ENCODE measurements at places on chromosomes 6 and 20. TPM values are rescaled to one million over a fixed set of nuclear protein-coding genes. Genes with fewer than 3 reads are reported as not detected.

Gene VSX1
- not detected for polyA plus RNA-seq

Gene ETV7
- polyA plus RNA-seq: 0.99 TPM

Gene GSTA1
- 0.45 TPM for polyA plus RNA-seq

Gene TMX4
- polyA plus RNA-seq: 32.9 TPM

Gene BFSP1
- polyA plus RNA-seq: 0.25 TPM

Gene PHACTR3
- polyA plus RNA-seq: not detected

Gene DYNLRB1
- 290 TPM for polyA plus RNA-seq

Gene CAGE1
- not detected for polyA plus RNA-seq

Gene TRIM10
- not detected for polyA plus RNA-seq

Gene BCAS4
- 18.4 TPM for polyA plus RNA-seq

Gene ADTRP
- 2.6 TPM for polyA plus RNA-seq

Gene PSMB8
- polyA plus RNA-seq: 36.0 TPM

DNA sequence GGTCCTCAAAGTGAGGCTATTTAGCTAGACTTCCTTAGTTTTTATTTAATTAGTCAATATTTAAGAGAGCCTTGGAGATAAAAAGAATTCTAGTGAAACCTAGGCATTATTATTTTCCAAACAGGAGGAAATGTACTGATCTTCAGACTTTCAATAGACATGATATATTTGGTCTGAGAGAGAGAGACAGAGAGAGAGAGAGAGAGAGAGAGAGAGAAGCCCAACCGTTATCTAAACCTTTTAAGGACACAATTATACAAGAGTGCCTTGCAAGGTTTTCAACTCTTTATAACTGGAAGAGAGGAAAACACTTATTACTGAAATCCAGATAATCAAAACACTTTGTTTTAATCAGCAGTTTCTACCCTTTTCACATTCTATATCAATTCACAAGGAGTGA is 64.8 kb downstream of the BACH2 start:
- peaks cover 53% of the 10 kb centered on the region for H3K27me3 ChIP-seq
- no peak overlapping the region for H3K4me3 ChIP-seq
- no peaks in the 10 kb centered on the region for H3K4me1 ChIP-seq

DNA sequence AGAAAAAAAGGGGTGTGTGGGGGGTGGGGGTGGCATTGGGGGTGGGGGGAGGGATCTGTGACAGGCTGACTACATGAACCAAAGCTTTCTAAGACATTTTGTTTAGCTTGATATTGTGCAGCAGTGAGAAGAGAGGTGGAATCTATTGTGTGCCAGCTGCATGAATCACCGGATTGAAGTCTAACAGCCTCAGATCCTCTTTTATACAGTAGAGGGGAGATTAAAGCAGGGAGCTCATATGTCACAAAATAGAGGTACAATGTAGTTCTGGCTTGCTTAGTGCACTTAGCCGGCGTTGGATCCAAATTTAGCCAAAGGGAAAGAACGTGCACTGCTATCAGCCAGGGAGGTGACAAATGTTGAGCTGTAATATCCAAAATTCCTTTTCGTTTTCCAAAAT is 404.2 kb upstream of the CITED2 start:
- DNase-seq: peak; percentile 62
- peaks cover 4% of the 10 kb centered on the region for H3K4me1 ChIP-seq
- H3K27me3 ChIP-seq: no peaks in the 10 kb centered on the region

GRCh38 chr6:155400654-155400965 is 55.0 kb downstream of the NOX3 start:
- H3K4me3 ChIP-seq: no peak overlapping the region
- no peaks in the 10 kb centered on the region for H3K27me3 ChIP-seq
- H3K27ac ChIP-seq: no peak overlapping the region
- peaks cover 6% of the 10 kb centered on the region for H3K4me1 ChIP-seq
- DNase-seq: peak; percentile 20

DNA sequence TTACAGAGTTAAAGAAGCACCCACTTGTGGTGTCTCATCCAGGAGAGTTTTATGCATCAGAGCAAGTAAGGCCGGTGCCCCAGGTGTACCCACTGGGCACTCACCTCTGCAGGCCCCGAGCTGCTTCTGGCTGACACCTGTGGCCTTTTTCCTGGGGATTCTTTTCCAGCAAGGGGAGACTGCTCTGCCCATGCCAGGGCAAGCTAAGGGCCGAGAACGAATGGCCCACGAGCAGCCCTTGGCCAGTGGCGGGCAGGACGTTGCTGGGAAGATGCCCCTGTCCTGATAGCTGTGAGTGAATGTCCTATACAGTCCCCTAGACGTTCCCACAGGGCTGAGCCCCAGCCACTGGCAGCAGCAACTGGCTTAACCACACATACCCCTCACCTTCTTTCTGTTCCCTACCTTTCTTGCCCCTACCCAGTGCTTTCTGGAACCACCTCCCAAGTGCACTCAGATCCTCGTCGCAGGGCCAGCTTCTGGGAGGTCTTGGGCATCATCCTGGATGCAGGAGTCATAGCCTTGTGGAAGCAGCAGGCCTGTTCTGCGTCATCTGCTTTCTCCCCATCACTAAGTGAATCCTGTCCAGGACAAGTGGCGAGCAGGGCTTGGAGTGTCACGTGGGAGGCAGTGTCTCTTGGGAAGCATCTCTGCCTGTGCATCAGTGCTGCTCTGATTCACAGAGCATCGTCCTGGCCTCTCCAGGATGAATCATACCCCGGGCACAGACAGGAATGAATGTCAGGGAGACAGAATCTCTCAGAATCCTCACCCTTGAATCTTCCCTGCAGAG is 32.5 kb downstream of the SYNDIG1 start:
- peaks cover 17% of the 10 kb centered on the region for H3K4me1 ChIP-seq
- H3K27me3 ChIP-seq: no peaks in the 10 kb centered on the region
- no peaks in the 10 kb centered on the region for H3K36me3 ChIP-seq
- peak overlapping the region; percentile 96 for H3K27ac ChIP-seq
- peak; percentile 99 for DNase-seq
- no peak overlapping the region for H3K4me3 ChIP-seq

DNA sequence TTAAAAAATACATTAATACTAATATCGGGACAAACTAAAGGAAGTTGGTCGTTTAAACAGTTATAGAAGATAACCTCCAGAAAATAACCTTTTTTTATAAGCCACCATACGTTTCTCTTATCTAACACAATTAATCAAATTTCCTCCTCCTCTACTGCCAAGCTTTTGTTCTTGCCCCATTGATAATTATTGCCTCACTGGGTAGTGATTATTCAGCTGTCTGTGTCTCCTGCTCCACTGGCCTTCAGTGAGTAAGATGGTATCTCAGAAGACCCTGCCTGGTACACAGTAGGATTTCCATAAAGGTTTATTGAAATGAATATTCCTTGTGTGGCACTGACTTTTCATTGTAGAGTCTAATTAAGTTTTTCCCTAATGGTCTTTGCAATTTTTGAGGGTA is 165.5 kb upstream of the SCGN start:
- no peaks in the 10 kb centered on the region for H3K4me1 ChIP-seq
- H3K27ac ChIP-seq: no peak overlapping the region
- H3K36me3 ChIP-seq: no peaks in the 10 kb centered on the region
- H3K4me3 ChIP-seq: no peak overlapping the region
- no peaks in the 10 kb centered on the region for H3K27me3 ChIP-seq

DNA sequence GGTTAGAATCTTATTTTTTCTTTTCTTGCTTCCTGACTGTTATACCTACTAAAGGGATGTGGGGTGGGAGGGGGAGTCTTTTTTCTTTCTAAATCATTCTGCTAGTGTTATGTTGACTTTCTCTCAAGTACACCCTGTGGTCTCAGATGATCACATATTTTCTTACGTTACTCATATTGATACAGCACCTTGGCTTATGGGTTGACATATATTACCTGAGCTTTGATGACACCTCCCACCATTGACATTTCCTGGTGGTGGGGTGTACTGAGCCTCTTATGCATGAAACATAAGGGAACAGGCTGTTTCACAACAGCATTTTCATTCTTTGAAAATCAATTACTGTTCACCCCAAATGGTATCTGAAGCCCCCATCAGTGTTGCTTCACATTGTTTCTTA is 169.8 kb downstream of the MMS22L start:
- H3K36me3 ChIP-seq: no peaks in the 10 kb centered on the region
- no peak overlapping the region for H3K4me3 ChIP-seq
- DNase-seq: no peak
- no peak overlapping the region for H3K27ac ChIP-seq
- no peaks in the 10 kb centered on the region for H3K4me1 ChIP-seq

GRCh38 chr6:100808638-100809275 is 72.4 kb downstream of the ASCC3 start:
- H3K36me3 ChIP-seq: 0 out of 2 replicates have a peak, but pooled peaks cover 3% of the 10 kb centered on the region
- DNase-seq: peak; percentile 74
- H3K4me1 ChIP-seq: peaks cover 17% of the 10 kb centered on the region
- H3K4me3 ChIP-seq: no peak overlapping the region
- peak overlapping the region; percentile 27 for H3K27ac ChIP-seq

GRCh38 chr6:33191383-33192104 is 723 bp downstream of the COL11A2 start:
- peaks cover 15% of the 10 kb centered on the region for H3K27me3 ChIP-seq
- H3K4me1 ChIP-seq: no peaks in the 10 kb centered on the region
- peaks cover 11% of the 10 kb centered on the region for H3K36me3 ChIP-seq
- no peak overlapping the region for H3K4me3 ChIP-seq
- no peak overlapping the region for H3K27ac ChIP-seq

GRCh38 chr6:10271982-10272381 is 142.9 kb downstream of the TFAP2A start:
- H3K36me3 ChIP-seq: no peaks in the 10 kb centered on the region
- no peaks in the 10 kb centered on the region for H3K27me3 ChIP-seq
- H3K4me1 ChIP-seq: no peaks in the 10 kb centered on the region
- DNase-seq: no peak
- H3K27ac ChIP-seq: no peak overlapping the region

- no peak overlapping the region for H3K4me3 ChIP-seq
- no peak overlapping the region for H3K27ac ChIP-seq
- peaks cover 18% of the 10 kb centered on the region for H3K27me3 ChIP-seq
- DNase-seq: no peak
- no peaks in the 10 kb centered on the region for H3K4me1 ChIP-seq
- no peaks in the 10 kb centered on the region for H3K36me3 ChIP-seq
Measured at GRCh38 chr6:167797476-167798265, 29.0 kb upstream of the AFDN start.

DNA sequence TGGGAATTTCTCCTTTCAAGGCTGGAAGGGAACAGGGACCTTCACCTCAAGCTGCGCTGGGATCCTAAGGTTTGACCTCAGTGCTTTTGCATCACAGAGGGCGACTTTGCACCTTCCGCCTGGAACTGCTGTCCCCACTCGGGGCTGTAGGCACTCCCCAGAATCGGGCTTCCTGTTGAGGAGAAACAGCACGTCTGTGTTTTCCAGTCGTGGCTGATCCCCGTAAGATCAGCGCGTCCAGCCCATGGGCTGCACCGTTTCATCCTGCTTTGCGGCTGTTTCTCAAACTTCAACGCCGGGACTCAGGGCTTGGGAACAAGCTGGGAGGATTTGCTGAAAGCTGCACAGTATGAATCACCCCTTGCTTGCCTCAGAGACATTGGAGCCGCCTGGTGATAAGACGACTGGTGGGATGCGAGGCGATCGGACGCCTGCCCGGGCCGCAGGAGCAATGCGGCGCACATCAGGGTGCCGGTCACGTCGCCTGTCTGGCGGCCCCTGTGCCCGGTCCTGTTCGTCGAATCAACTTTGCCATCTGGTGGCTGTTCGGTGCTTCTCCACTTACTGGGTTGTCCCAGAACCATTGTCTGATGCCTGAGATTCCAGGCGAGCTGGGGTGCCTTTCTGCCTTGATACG is 53.6 kb upstream of the FRMD1 start:
- DNase-seq: peak; percentile 88
- peaks cover 3% of the 10 kb centered on the region for H3K4me1 ChIP-seq
- no peaks in the 10 kb centered on the region for H3K36me3 ChIP-seq
- H3K27ac ChIP-seq: peak overlapping the region; percentile 74
- H3K27me3 ChIP-seq: no peaks in the 10 kb centered on the region
- H3K4me3 ChIP-seq: peak overlapping the region; percentile 65

GRCh38 chr20:43794326-43794725 is 67.5 kb upstream of the GTSF1L start:
- no peak overlapping the region for H3K4me3 ChIP-seq
- no peak overlapping the region for H3K27ac ChIP-seq
- H3K4me1 ChIP-seq: no peaks in the 10 kb centered on the region
- no peak for DNase-seq
- H3K27me3 ChIP-seq: peaks cover 8% of the 10 kb centered on the region
- H3K36me3 ChIP-seq: no peaks in the 10 kb centered on the region

DNA sequence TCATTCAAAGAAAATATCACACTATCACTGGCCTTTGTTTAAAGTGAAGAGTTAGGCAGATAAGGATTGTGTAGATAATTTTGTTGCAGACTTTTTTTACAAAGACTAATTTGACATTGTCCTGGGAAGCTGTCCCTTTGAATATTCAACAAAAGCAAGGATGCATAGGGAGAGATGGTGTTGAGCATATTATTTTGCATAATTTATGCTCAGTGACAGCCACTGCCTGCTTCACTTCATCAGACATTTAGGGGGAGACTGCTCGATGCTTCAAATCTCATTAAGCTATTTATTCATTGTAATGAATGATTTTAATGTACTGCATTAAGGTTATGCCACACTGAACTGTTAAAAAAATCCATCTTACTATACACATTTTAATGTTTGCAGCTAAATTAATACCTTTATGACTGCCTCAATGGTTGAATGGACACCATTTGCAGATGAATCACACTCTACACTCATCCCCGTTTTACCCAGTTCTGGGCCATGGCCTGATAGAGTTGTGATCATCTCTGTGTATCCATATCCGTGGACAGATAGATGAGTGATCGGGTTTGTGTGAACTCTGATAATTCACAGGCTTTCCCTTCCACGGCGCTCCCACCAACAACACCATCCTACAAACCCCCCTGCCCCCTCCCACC is 128.0 kb downstream of the CDH4 start:
- H3K4me3 ChIP-seq: no peak overlapping the region
- no peak for DNase-seq
- H3K27me3 ChIP-seq: no peaks in the 10 kb centered on the region
- no peaks in the 10 kb centered on the region for H3K36me3 ChIP-seq

DNA sequence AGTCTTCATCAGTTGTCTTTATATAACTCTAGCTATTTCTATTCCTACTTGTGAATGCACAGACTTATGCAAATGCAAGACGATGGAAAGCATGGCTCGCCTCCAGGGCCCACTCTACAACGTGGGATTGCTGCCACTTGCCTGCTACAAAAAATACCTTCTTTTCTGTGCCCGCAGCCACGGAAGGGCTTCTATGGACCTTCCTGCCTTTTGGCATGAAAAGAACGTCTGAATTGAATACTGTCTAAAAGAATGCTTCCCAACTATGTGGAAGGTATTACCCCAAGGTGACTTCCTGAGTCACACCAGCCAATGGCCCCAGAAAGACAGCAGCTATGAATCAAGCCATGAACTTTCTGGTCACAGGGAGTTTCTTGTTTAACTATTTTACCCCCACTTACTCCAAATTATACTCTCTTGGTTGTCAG is 261.2 kb downstream of the HIVEP2 start:
- H3K4me3 ChIP-seq: no peak overlapping the region
- no peak overlapping the region for H3K27ac ChIP-seq
- no peaks in the 10 kb centered on the region for H3K36me3 ChIP-seq
- no peaks in the 10 kb centered on the region for H3K27me3 ChIP-seq

DNA sequence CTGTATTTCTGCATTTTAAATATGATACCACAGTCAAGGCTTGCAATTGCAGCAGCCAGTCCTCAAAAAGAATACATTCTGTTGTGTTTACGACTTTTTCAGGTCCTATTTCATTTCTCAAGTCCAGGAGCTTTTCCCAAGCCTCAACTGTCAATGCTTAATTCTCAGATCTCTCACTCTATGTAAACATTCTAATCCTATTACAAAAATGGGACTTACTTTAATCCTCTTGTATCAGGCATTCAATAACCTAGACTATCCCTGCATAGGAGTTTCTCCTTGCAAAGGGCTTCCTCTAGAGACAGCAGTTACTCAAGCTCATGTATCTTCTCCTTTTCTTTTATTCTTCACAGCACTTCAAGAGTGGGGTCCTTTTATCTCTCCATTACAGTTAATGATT is 1293.0 kb downstream of the GRIK2 start:
- no peak for DNase-seq
- no peak overlapping the region for H3K27ac ChIP-seq
- H3K4me3 ChIP-seq: no peak overlapping the region
- no peaks in the 10 kb centered on the region for H3K27me3 ChIP-seq
- no peaks in the 10 kb centered on the region for H3K4me1 ChIP-seq

Data from GM23248 (cell line).